ENCODE measurements at places on chromosomes 7 and 10.

- DNase-seq, result no peak
These were observed 397.8 kb downstream of the EXOC4 start for GRCh38 chr7:133650487-133651300.

DNA sequence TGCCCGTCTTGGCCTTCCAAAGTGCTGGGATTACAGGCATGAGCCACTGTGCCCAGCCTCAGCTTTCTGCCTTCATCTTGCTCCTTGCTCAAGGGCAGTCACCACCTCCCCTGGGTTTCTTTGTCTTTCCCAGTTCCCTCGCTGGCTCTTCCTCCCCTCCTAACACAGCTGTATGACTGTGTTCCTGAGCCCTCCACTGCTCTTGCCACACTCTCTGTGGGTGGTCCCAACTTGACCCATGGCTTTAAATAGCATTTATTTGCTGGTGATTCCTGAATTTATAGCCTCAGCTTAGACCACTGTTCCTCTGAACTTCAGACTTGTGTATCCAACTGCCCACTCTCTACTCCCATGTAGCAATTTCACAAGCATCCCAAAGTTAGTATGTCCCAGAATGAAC lies 181.3 kb downstream of the BAMBI start:
- no peak for DNase-seq

GRCh38 chr10:32253276-32253675 lies 93.7 kb downstream of the EPC1 start:
- DNase-seq, result peak; percentile 91

- no peak for DNase-seq
These were observed 70.0 kb downstream of the VOPP1 start for GRCh38 chr7:55502124-55502857.

GRCh38 chr10:2122431-2123124 lies 385.3 kb upstream of the ADARB2 start:
- DNase-seq, result no peak

DNA sequence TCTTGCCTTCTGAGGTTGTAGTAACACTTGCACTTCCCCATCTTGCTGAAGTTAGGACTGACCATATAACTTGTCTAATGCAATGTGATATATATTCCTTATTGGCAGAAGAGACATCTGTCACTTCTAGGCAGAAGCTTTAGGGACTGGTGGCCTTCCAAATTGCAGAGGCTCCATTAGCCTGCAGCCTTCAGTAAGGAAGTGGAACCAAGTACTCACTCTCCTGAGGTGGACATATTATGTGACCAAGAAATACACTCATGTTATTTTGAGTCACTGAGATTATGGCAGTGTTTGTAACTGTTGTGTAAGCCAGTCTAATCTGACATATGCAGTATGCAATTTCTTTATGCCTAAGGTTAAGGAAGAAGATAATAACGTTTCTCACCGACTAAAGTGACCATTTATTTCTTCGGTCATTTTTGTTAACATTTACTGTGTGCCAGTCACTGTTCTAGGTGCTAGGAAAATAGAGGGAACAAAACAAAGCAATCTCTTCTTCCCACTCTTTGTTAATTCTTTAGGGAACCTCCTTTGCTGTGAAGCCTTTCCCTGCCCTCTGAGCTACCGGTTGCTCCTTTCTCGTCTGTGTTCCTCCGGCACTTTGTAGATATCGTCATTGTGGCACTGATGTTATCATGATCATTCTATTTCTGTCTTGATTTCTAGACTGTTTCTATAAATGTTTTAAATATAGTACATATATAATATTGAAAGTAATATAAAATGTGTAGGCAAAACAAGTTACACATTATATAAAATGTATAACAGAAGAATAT lies 52.9 kb upstream of the HBP1 start:
- no peak for DNase-seq

DNA sequence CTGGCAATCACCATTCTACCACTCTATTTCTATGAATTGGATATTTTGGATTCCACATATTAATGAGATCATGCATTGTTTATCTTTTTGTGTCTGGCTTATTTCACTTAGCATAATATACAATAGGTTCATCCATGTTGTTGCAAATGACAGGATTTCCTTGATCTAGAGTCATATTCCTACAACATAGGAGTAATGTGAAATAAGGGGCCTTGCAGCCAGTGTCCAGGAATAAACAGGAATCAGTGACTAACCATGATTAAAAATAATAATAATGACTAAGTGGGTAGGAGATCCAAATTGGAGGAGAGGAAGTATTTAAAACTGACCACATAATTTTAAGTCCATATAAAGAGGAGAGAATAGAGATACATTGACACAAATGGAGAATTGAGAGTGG lies 49.9 kb downstream of the SCIN start:
- no peak for DNase-seq

- no peak for DNase-seq
These were observed 48.2 kb downstream of the PON1 start for GRCh38 chr7:95276114-95276513.

DNA sequence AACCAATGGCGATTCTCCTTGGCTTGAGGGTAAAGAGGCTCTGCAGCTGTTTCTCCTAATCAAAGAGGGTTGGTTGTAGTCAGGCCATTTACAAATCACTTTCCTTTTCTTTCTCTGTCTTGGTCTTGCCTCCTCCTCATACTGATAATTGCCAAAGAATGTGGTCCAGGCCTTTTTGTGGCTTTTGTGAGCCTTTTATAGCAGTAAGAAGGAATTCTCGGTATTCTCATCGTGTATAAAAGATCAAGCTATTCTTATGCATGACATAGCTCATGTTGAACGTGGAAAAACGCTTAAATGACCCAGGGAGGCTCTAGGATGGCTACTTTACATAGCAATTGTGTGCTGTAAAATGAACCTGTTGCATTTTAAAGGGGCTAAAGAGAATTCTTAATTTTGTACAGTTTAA lies 62.6 kb downstream of the RBM20 start:
- no peak for DNase-seq

DNA sequence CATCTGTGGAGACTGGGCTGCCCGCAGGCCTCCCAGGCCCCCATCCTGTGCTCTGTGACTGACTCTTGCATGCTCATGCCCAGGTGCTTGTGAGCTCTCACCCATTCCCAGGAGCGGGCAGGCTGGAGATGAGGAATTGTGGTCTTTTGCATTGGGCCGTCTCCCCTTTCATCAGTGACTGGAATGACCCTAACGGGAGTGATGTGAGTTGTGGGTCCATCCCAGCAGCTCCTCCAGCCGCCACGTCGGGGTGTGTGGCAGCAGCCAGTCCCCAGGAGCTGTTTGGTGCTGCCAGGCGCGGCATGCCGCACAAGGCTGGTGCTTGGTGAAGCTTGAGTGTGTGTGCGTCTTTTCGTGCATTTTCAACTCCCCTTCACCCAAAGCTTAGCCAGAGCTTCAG lies 164.2 kb downstream of the ACTR3B start:
- no peak for DNase-seq

DNA sequence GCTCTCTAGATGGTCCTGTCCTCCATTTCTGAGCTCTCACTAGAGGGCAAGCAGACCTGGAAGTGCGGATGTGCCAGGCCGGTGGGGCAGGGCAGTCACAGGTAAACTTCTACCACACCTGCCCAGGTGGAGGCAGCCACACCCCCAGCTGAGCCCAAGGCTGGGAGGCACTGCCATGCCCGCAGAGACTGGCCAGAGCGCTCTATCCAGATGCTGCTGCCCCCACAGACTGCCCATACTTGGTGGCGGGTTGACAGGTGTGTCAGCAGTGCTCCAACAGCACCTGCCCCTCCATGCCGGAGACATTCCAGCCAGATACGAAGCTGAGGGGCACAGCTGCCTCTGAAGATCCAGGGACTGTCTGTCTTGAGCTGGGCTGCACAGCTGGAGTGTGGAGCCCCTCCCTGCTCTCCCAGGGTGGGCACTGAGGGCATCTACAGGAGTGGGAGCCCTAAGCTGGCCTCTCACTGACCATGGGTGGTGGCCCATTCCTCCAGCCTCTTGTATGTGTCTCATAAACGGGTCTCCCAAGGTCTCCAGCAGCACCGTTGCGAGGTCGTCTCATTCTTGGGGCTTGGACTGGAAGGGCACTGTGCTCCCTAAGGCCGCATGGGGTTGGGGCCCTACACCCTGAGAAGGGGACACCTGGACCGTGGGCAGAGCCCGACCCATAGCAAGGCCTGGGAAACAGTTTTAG lies 38.2 kb upstream of the PPIF start:
- DNase-seq, result no peak

DNA sequence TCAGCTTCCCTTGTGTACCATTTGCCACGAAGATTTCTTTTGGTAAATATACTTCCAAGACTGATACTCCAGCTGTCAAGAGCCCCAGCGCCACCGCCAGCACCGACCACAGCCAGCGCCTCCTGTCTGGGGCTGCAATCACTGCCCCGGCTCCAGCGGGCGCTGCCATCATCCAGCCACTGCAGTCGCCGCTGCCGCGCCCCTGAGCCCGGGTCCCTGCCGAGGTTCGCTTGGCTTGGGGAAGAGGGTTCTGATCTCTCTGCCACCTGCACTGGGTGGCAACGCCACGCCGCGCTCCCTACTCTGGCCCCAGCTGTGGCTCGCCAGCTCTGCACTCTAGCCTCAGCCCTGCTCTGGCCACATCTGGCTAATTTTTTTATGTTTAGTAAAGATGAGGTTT lies 57.7 kb upstream of the ZNF138 start:
- no peak for DNase-seq

GRCh38 chr10:118956802-118957442 lies 72.6 kb upstream of the NANOS1 start:
- no peak for DNase-seq

DNA sequence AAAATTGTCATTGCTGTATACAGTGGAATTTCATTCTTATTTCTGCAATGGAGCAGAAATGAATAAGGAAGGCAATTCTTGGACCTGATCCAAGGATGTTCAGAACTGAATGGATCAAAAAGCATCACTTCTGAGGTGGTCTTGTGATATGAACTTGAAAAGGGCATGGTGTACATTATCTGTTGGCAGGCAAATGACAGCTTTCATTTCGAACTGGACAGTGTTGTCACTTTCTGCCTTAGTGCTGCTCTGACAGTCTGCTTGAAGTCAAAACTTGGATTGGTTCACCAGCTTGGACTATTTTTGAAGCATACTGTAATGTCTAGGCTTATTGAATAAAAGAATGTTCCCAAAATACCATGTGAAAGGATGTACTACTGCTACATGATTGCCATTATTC lies 52.0 kb downstream of the VCL start:
- DNase-seq, result no peak

GRCh38 chr7:50628434-50629084 lies 63.4 kb upstream of the DDC start:
- no peak for DNase-seq

DNA sequence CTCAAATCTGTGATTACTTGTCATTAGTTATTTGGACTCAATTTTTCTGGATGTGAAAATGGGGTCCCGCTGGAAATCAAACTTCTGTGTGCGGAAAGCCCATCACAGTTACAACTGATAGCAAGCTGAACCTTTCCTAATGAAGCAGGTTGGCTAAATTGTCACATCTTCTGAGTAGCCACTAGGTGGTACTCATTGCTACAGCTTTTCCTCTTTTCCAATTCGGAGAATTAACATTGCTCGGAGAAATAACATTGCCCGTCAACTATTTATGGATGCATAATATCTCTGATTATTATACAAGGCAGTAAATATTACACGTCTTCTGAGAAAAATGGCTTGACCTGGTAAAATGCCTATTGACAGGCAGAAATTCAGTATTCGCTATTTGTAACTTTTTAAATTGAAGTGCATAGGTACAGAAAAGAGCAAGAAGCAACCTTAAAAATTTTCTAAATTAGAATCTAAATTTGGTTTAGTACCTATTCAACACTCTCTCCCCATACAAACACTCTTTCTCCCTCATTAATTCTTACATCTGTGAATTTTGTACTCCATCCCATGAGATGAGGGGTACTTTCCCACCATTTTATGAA lies 17.3 kb upstream of the BLOC1S2 start:
- no peak for DNase-seq

DNA sequence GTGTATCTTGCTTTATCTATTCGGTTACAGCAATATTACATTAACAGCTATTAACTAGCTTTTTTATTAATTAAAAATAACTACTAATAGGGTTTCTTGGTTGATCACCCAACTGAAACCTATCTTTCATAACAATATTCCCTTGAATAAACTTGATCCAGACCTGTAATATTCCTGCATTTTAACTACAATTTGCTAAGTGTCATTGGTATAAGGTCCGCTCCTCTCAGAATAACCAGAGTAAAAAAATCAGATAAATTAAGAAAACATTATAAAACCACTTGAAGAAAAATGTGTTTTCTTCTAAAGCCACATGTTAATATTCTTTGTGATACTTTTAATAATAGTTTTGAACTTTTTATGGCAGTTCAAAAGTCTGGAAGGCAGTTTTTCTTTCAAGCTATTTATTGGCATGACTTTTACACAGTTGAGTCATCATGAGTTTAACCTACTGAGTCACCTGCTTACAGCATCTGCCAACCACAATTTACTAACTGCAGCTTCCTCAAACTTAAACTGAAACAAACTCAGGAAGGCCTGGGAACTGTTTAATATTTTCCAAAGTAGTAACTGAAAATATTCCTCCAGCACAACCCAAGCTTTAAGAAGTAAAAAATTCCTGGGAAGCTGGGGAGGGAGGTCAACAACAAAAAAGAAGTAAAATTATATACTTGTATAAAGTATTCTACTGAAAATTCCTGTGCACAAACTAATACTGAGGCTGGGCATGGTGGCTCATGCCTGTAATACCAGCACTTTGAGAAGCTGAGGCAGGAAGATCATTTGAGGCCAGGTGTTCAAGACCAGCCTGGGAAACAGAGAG lies 103.2 kb downstream of the NRBF2 start:
- DNase-seq, result peak; percentile 75

GRCh38 chr7:149642589-149642988 lies 130.8 kb downstream of the ZNF467 start:
- no peak for DNase-seq

DNA sequence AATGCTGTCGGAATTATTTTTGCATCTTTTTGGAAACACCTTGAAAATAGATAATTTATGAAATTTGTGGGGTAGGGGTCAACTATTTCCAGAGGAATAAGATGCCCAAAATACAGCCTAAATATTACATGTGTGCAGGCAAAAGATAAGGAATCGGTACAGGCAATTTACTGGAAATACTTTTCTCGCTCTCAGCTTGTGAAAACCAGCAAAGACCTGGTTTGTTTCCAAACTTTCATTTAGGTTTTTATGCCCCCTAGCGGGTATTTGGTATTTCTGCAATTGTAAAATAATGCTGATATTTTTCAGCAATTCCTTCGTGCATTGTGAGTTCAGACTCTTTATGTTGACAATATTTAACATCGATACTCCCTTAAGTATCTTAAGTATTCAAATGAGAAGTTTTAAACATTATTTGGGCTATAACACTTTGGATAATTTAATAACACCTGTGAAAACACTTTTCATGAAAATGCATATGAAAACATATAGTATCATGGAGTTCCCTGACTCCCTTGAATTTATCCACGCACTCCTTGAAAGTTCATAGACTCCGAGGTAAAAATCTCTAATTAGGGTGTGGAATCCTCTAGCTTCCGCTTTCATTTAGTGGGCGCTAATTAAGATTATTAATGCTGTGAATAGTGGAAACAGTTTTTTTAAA lies 132.4 kb downstream of the TSPAN12 start:
- DNase-seq, result no peak

Measured in epithelial cell of prostate (primary cell).